ENCODE measurements at places on chromosomes 6 and 20. TPM values are rescaled to one million over a fixed set of nuclear protein-coding genes. Genes with fewer than 3 reads are reported as not detected.

GRCh38 chr20:48850977-48851299, 23.1 kb upstream of the PREX1 start:
- H3K27ac ChIP-seq: no peak overlapping the region
- no peak for DNase-seq
- no peaks in the 10 kb centered on the region for H3K27me3 ChIP-seq
- no peaks in the 10 kb centered on the region for H3K4me1 ChIP-seq
- no peaks in the 10 kb centered on the region for H3K36me3 ChIP-seq

DNA sequence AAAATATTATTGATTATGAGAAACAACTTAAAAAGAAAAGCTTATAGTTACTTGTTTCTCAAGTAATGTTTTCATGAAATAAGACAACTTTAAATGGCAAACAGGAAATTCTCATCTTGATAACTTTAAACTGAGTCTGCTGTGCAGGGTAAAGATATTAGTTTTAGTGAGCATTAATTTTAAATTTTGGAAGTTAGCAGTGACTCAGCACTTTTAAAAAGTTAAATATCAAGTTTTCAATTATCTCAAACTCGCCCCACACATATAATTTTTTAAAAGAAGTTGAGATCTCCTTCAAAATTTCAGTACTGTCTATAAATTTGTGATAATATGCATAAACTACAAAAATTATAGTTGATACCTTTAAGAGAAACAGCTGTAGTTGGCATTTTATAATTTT, 337.3 kb upstream of the NT5E start:
- DNase-seq: no peak
- no peaks in the 10 kb centered on the region for H3K27me3 ChIP-seq

DNA sequence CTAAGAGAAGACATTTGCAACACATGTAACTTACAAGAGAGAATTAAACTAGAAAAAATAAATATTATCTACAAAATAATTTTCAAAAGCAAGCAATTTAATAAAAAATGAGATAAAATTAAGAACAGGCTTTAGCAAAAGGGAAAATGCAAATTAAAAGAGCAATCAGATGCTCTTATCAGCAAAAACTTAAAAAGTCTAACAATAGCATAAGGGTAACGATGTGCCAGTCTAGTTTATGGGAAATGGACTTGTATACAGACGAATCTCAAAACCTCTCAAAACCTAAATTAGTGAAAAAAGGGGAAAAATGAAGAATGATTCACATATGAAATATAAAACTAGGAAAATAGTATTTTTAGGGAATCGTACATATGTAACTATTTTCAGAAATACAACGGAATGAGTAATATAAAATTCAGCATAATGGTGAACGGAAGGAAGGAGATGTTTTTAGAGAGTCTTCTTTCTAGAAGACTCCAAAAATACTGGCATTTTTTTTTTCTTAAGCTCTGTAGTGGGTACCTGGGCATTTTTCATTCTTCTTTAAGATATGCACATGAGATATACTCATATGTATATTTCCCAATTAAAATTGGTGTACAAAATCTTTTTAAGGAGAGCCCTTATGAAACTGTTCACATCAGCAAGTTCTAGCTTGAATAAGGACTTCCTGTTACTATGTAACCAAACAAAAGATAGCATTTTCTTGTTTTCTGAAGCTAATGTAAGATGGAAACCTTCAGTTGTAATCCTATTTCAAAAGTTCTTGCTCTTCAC, 927 bp upstream of the MANEA start:
- H3K27me3 ChIP-seq: no peaks in the 10 kb centered on the region
- peak overlapping the region; percentile 63 for H3K4me3 ChIP-seq
- H3K4me1 ChIP-seq: peaks cover 46% of the 10 kb centered on the region
- H3K27ac ChIP-seq: peak overlapping the region; percentile 96
- no peaks in the 10 kb centered on the region for H3K36me3 ChIP-seq

- H3K27ac ChIP-seq: no peak overlapping the region
- no peak for DNase-seq
- no peaks in the 10 kb centered on the region for H3K4me1 ChIP-seq
- H3K4me3 ChIP-seq: no peak overlapping the region
- no peaks in the 10 kb centered on the region for H3K36me3 ChIP-seq
Measured at GRCh38 chr6:49342410-49342809, 120.6 kb downstream of the MMUT start.

DNA sequence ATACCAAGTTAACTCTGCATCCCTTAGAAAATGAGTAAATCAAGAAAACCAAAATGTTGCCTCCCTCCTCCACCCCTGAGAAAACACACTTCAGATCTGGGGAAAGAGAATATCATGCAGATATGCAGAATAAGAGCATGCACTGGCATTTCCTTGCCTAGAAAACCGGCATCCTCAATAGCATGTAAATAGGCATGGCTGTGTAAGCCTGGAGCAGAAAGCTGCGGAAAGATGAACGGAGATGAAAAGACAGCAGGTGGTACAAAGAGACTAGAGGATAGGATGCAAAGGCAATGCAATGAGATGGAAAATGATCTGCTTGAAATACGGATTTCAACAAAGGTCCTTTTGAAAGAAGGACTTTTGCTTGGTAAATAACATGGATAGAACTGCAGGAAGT, 10.3 kb upstream of the GGTLC1 start:
- DNase-seq: no peak
- H3K4me1 ChIP-seq: no peaks in the 10 kb centered on the region
- H3K27me3 ChIP-seq: no peaks in the 10 kb centered on the region
- H3K27ac ChIP-seq: no peak overlapping the region
- no peaks in the 10 kb centered on the region for H3K36me3 ChIP-seq

DNA sequence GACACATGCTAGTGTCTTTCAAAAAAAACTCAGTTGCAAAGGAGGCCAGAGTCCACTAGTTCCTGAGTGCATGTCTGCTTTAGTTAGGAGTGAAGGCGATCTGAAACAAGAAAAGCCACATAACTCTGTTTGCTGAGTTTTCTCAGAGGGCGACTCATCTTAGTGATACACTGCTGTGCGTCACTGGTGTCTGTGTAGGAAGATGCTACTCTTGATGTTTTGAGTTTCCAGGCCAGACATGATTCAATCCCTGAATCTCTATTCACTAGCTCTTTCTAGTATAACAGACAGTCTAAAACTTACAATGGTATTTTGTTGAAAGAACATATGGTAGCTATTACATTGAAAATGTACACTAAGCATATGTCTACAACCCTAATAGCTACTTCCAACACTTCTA, 60.9 kb downstream of the GFRAL start:
- no peaks in the 10 kb centered on the region for H3K27me3 ChIP-seq
- H3K27ac ChIP-seq: no peak overlapping the region
- no peak for DNase-seq
- no peak overlapping the region for H3K4me3 ChIP-seq

GRCh38 chr6:14117158-14118090, at the start of gene CD83:
Gene CD83, plus strand, starts transcription at chr6:14117772. Its CDS starts 40 bp downstream, at chr6:14117812.
- H3K27ac ChIP-seq: peak within 1 kb of the TSS; percentile 80
- DNase-seq: no peak
- H3K4me1 ChIP-seq: peaks cover 15% of the 10 kb centered on the region
- no peaks in the 10 kb centered on the region for H3K36me3 ChIP-seq

- H3K4me1 ChIP-seq: no peaks in the 10 kb centered on the region
- DNase-seq: no peak
- H3K36me3 ChIP-seq: no peaks in the 10 kb centered on the region
- no peak overlapping the region for H3K27ac ChIP-seq
- H3K27me3 ChIP-seq: no peaks in the 10 kb centered on the region
Measured at GRCh38 chr6:74280130-74280692, 584.2 kb downstream of the CD109 start.

GRCh38 chr6:54327631-54328030, 19.4 kb downstream of the TINAG start:
- DNase-seq: no peak
- H3K27ac ChIP-seq: no peak overlapping the region
- H3K36me3 ChIP-seq: no peaks in the 10 kb centered on the region
- no peaks in the 10 kb centered on the region for H3K27me3 ChIP-seq

- H3K36me3 ChIP-seq: no peaks in the 10 kb centered on the region
- no peak for DNase-seq
- no peaks in the 10 kb centered on the region for H3K4me1 ChIP-seq
- H3K27me3 ChIP-seq: no peaks in the 10 kb centered on the region
Measured at GRCh38 chr6:157488716-157489118, 107.7 kb downstream of the ZDHHC14 start.

DNA sequence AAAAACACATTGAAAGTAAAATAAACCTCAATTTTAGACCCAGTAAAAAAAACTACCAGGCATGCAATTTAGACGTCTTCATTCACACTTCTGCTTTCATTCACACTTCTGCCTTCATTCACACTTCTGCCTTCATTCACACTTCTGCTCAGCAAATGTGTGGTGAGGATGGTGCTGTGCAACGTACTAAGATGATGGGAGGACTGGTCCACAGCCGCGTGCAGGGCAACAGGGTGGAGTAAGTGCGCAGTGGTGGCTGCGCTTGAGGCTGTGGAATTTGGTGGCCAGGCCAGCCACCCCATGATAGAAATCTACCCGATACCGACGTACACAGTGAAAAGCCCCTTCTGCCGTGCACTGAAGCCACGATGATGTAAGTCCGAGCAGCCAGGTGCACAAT, 114.3 kb upstream of the CD93 start:
- no peak overlapping the region for H3K27ac ChIP-seq
- peaks cover 19% of the 10 kb centered on the region for H3K4me1 ChIP-seq
- no peak for DNase-seq
- no peaks in the 10 kb centered on the region for H3K36me3 ChIP-seq
- H3K27me3 ChIP-seq: no peaks in the 10 kb centered on the region
- H3K4me3 ChIP-seq: no peak overlapping the region

- H3K27me3 ChIP-seq: no peaks in the 10 kb centered on the region
- H3K27ac ChIP-seq: peak overlapping the region; percentile 87
- H3K4me3 ChIP-seq: peak overlapping the region; percentile 89
- peaks cover 36% of the 10 kb centered on the region for H3K4me1 ChIP-seq
- DNase-seq: no peak
Measured at GRCh38 chr6:113971741-113972140, 793 bp upstream of the HDAC2 start.

DNA sequence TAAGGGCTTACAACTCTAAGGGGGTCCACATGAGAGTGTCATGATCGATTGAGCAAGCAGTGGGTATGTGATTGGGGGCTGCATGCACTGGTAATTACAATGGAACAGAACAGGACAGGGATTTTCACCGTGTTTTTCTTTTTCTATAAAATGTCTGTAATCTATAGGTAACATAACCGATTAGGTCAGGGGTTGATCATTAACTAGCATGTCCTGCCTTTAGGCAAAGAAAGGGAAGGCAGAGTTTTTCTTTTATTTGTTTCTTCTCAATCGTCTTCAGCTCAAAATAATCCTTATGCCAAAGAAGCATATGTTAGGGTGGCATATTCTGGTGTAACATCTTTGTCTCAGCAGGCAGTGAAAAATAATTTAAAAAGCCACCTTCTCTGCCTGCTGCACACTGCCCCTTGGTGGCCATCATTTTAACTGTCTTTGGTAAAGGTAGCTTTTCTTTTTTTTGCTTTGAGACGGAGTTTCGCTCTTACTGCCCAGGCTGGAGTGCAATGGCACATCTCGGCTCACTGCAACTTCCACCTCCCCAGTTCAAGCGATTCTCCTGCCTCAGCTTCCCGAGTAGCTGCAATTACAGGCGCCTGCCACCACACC, 9.7 kb upstream of the CEP43 start:
- H3K27ac ChIP-seq: no peak overlapping the region
- H3K27me3 ChIP-seq: no peaks in the 10 kb centered on the region
- no peak for DNase-seq
- H3K4me1 ChIP-seq: no peaks in the 10 kb centered on the region

DNA sequence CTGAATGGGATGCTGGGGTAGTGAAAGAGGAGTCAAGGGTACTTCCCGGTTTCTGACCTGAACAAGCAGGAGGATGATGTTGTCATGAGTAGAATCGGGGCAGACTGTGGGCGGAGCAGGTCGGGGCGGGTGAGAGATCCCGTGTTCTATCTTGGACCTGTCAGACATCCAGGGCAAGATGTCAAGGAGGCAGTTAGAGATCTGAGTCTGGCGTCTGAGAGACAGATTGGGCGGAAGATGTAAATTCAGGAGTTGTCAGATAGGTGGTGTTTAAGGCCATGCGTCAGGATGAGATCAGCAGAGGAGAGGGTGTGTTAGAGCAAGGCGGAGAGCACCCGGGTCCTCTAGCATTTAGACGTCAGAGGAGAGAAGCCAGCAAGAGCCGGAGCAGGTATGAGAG, 115.5 kb downstream of the DLGAP4 start:
- H3K36me3 ChIP-seq: no peaks in the 10 kb centered on the region
- H3K4me3 ChIP-seq: no peak overlapping the region
- H3K4me1 ChIP-seq: no peaks in the 10 kb centered on the region
- DNase-seq: no peak

DNA sequence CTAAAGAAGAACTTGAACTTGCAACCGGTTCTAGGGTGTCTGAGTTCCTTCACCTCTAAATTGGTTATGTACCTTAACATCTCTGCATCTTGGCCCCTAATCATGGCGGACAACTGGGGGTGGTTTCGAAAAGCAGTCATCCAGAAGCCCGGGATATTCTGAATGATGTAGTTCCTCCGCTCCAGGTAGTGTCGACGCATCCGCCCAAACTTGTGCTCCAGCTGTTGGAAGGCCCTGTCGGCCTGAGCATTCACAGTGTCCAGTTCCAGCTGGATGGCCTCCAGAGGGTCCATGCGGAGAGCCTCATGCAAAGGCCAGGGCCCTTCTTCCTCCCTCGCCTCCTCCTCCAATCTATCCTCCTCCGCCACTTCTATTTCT, 887 bp downstream of the TSPYL1 start:
- no peaks in the 10 kb centered on the region for H3K27me3 ChIP-seq
- peak overlapping the region; percentile 99 for H3K27ac ChIP-seq
- DNase-seq: no peak

GRCh38 chr6:160531826-160532225, 132.2 kb downstream of the LPA start:
- DNase-seq: no peak
- no peak overlapping the region for H3K4me3 ChIP-seq
- H3K27ac ChIP-seq: no peak overlapping the region
- no peaks in the 10 kb centered on the region for H3K4me1 ChIP-seq

GRCh38 chr6:78744144-78744543, 123.2 kb upstream of the IRAK1BP1 start:
- H3K27ac ChIP-seq: no peak overlapping the region
- no peak overlapping the region for H3K4me3 ChIP-seq
- H3K27me3 ChIP-seq: no peaks in the 10 kb centered on the region
- no peak for DNase-seq
- H3K36me3 ChIP-seq: no peaks in the 10 kb centered on the region
- H3K4me1 ChIP-seq: no peaks in the 10 kb centered on the region

- H3K27ac ChIP-seq: peak overlapping the region; percentile 41
- no peak overlapping the region for H3K4me3 ChIP-seq
- DNase-seq: no peak
- no peaks in the 10 kb centered on the region for H3K36me3 ChIP-seq
Measured at GRCh38 chr20:38342713-38343310, 3.5 kb upstream of the LBP start.

GRCh38 chr6:165718491-165718891, 55.5 kb upstream of the PDE10A start:
- no peak overlapping the region for H3K27ac ChIP-seq
- H3K27me3 ChIP-seq: no peaks in the 10 kb centered on the region
- H3K36me3 ChIP-seq: no peaks in the 10 kb centered on the region
- no peak overlapping the region for H3K4me3 ChIP-seq

Gene DNAAF9
- 18.4 TPM for total RNA-seq

Gene RNF144B
- total RNA-seq: 6.9 TPM

Gene GSTA3
- total RNA-seq: not detected

Gene OSTM1
- total RNA-seq: 34.4 TPM

Gene GCNT2
- total RNA-seq: 17.2 TPM

Gene CCDC170
- total RNA-seq: 2.0 TPM

Gene WDR27
- total RNA-seq: 41.5 TPM

Gene PLEKHG1
- total RNA-seq: 38.5 TPM

All from vagina (tissue), 2 donors.